ENCODE measurements at places on chromosomes 5 and 9. TPM values are rescaled to one million over a fixed set of nuclear protein-coding genes. Genes with fewer than 3 reads are reported as not detected.

Gene CD180
- 0.44 TPM for total RNA-seq

- no peak for DNase-seq
Observed at GRCh38 chr9:105141146-105141975, 103.1 kb upstream of the SLC44A1 start.

Gene TMC1
- 0.25 TPM for total RNA-seq

Gene SYNPO
- total RNA-seq: 715 TPM

Gene INSYN2B
- total RNA-seq: 0.08 TPM

Gene IL4
- not detected for total RNA-seq

Gene ALDH1A1
- 20.7 TPM for total RNA-seq

- no peak for DNase-seq
Observed at GRCh38 chr5:36334315-36334714, 32.6 kb upstream of the RANBP3L start.

Gene TAF1L
- total RNA-seq: not detected

Gene PCDH12
- total RNA-seq: 7.6 TPM

Measured in left ventricle myocardium inferior (tissue), 1 donor.